ENCODE measurements at places on chromosomes 2 and 18. TPM values are rescaled to one million over a fixed set of nuclear protein-coding genes. Genes with fewer than 3 reads are reported as not detected.

Gene TMEM163
- 0.36 TPM for total RNA-seq

Gene ALLC
- not detected for total RNA-seq

Gene TGFBRAP1
- 17.5 TPM for total RNA-seq

Gene GPR45
- total RNA-seq: not detected

GRCh38 chr18:25516747-25517498, 165.0 kb upstream of the ZNF521 start:
- no peak for DNase-seq

DNA sequence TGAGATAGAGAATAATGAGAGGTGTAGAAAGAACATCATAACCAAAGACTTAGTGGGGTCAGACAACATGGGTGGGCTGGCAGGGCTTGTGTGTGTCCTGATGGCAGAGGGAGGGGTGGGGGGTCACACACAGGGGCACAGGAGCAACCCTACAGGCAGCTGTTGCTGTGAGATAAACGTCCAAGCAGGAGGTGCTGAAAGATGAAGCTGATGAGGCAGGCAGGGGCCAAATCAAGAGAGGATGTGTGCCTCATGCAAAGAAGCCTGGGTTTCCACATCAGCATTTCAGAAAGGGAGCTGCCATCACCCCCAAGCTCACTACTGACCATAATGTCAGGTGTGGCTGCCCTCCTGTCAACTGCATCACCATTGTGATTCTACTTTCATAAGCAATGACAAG, 16.0 kb upstream of the SKA1 start:
- DNase-seq: no peak

DNA sequence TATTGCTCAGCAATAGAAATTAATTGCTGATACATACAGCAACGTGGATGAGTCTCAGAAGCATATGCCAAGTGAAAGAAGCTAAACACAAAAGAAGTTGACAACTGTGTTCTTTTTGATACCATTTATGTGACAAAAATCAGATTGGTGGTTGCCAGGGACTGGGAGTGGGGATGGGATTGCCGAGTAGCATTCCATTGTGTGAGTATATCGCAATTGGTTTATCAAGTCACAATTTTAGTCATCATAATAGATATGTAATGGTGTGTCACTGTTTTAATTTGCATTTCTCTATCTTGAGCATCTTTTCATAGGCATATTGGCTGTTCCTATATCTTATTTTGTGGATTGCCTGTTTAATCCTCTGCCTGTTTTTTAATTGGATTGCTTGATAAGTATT, 20.9 kb downstream of the STRADB start:
- DNase-seq: no peak

DNA sequence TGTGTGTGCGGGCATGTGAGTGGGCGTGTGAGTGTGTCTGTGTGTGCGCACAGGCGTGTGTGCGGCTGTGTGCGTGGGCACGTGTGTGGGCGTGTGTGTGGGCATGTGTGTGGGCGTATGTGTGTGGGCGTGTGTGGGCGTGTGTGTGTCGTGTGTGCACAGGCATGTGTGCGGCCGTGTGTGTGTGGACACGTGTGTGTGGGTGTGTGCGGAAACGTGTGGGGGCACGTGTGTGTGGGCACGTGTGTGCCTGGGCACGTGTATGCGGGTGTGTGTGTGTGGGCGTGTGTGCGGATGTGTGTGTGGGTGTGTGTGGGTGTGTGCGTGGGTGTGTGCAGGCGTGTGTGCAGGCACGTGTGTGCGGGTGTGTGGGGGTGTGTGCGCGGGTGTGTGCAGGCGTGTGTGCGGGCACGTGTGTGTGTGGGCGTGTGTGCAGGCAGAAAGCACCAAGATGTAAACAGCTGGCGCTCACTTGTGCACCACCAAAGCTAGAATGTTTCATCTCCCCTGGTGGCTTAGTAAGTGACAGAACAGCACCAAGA, 31.2 kb upstream of the ALKAL2 start:
- DNase-seq: no peak

DNA sequence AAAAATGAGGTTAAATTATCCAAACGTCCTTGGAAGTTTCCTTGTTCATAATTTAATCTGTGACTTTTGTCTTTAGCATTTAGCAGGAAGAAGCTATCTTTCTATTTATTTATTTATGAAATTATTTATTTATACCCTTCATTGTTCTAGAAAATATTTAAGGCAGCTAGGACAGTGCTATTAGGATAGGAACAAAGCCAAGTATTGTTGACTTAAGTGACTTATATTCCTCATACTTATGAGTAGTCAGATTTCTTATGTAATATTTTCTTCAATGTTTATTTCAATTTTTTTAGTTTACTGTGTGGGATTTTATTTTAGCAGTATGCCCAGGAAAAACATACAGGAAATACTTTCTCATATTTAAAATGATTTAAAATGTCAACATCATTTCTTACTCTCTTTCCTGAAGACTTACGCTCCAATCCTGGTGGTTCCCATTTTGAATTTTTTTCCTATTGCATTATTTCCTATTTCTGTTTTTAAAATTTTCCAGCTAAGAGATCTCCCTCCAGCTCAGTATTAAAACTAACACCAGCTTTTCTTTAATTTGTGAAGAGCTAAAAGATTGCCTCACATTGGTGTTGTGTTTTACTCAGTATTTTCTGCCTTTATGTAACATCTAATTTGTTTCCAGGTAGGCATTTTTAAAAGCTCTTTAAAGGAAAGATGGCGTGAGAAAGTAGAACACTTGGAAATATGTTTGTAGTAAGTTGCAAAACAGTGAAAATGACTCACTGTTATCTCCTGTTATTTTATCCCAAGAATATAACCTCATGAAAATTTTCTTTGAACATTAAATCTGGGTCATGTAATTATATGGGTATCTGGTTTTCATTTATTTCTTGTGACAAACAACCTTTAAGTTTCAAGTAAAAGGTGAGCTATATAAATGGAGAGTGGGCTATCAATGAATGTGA, 32.2 kb downstream of the MAPRE2 start:
- DNase-seq: no peak

GRCh38 chr2:27081984-27082772, 3.8 kb downstream of the EMILIN1 start:
- no peak for DNase-seq

DNA sequence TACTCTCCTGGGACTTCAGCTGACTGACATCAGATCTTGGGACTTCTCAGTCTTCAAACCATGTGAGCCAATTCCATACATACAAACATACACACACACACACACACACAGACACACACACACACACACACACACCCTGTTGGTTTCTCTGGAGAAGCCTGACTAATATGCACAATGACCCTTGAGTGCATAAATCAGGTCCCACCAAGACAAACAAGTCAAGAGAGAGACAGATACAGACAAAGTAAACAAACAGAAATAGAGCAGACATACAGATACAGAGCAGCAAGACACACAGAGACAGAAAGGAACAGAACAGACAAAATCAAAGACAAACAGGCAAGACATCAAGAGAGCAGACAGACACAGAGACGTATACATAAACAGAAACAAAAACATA, 43.8 kb upstream of the DDX18 start:
- DNase-seq: no peak

- no peak for DNase-seq
These were observed 29.7 kb downstream of the XDH start for GRCh38 chr2:31384771-31385276.

DNA sequence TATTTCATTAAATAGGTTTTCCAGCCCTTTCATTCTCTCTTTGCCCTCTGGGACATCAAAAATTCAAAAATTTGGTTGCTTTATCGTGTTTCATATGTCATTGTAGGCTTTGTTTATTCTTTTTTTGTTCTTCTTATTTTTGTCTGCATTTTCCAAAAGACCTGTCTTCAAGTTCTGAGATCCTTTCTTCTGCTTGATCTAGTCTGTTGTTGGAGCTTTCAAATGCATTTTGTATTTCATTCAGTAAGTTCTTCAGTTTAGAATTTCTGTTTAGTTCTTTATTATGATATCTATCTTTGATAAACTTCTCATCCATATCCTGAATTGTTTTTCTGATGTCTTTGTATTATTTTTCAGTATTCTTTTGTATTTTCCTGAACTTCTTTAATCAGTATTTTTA, 123.6 kb downstream of the XRCC5 start:
- no peak for DNase-seq

DNA sequence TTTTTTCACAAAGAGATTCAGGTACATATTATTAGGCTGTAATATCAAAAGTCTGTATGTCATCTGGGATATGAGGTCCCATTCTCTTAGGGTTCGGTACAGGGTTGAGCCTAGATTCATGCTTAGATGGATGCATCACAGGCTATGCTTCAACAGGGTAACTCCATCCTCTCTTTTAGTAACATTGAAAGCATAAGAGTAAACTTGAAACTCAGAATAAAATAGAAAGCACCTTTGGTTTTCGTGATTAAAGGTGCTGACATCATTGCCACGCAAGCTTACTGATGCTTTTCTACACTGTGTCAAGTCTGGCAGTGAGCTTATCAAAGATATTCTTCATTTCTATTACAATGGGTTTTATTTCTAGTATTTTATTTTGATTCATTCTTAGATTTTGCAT, 419.1 kb upstream of the DSEL start:
- no peak for DNase-seq

- DNase-seq: no peak
These were observed 132.8 kb upstream of the ACVR2A start for GRCh38 chr2:147712051-147712450.

- DNase-seq: no peak
These were observed 182.8 kb downstream of the MGAT5 start for GRCh38 chr2:134436706-134437105.

GRCh38 chr18:56984731-56985130, 162.2 kb upstream of the BOD1L2 start:
- no peak for DNase-seq

DNA sequence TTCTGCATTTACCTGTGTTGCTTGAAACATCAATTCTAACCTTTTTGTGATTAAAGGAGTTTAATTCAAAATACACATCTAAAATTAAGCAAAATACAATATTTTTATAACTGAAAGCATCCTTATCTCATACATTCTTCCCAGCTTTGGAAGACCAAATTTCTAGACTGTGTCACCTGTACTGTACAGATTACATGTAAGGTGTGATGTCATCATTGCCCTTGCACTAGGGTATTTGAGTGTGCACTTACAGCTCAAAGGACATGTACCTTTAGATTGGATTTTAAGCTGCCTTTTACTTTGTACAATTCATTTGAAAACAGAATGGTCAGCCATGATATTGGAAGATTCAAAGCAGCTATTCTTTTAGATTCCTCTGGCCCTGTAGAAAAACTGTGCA, 932.8 kb upstream of the POU3F3 start:
- DNase-seq: no peak

DNA sequence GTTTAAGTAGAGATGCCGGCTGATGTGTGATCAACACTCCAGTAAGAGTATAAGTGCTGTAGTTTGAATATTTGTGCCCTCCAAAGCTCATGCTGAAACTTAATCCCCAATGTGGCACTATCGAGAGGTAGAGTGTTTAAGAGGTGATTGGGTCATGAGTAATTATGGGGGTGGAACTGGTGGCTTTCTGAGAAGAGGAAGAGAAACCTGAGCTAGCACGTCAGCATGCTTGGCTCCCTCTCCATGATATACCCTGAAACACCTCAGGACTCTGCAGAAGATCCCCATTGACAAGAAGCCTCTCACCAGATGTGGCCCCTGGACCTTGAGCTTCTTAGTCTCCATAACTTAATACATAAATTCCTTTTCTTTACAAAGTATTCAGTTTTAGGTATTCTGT, 584.8 kb downstream of the TSN start:
- DNase-seq: no peak

DNA sequence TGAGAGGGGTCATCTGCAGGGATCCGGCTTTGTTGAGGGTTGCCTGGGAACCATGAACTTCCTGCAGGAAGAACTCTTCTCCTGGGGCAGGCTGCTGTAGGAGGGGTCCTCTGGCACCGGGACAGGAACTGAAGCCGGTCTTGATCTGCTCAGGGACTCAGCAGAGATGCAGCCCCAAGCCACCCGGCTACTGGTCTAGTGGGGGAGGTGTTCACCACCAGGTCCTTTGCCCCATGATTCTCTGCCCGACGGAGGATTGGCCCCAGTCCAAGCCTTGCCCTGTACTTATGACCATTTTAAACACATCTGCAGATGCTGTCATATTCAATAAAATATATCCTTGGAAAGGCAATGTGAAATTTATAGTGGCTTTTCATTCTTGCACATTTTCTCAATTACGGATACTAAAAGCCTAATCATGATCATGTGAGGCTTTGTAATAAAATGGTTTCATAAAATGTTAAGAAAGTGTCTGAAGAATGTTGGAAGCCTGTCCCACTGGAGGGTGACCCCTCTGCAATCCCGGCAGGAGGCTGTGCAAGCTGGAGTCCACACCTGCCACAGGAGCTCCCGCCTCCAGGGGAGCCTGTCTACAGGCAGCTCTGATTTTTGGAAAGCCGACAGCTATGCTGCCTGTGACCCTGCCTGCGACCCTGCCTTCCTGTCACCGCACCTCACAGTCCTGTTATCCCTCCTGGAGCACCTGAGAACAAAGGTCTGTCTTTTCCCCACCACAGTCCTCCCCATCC, 98.8 kb upstream of the TAF1B start:
- DNase-seq: no peak

- no peak for DNase-seq
These were observed 88.5 kb upstream of the GLS start for GRCh38 chr2:190791976-190792575.

GRCh38 chr2:12064153-12064552, 317.7 kb downstream of the LPIN1 start:
- DNase-seq: no peak

DNA sequence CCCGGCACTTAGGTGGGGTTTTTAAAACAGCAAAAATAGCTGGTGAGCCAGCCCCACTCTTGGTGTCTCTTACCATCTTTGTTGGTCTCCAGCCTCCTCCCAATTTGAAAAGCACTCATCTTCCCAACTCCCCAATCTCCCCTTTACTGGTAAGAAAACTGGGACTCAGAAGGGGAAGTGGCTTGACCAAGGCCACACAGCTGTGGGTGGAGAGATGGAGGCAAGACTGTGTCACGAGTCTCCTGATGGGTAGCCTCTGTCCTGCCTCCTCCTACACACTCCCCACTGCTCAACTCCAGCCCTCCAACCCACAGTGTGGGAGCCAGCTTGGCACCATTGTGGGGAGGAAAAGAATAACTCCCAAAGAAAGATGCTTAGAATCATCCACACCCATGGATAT, 140.4 kb downstream of the SMAD2 start:
- no peak for DNase-seq

DNA sequence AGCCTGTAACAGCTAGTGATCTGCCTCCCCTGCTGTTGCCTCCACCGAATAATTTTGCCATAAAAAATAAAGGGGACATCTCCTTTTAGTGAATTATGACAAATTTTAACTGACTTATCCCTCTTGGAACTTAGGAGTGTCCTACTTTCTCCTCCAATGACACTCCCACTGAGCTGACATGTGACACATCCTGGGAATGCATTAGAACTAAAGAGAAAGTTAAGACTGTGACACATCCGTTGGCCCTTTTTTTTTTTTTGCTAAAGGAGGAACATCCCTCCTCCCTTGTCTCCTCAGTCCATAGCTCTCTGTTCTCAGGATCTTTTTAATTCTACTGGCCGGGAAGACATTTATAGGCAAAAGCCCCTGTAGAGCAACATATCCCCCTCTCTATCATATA, 268.2 kb downstream of the NRXN1 start:
- no peak for DNase-seq

- no peak for DNase-seq
These were observed 47.0 kb downstream of the NPPC start for GRCh38 chr2:231879216-231879615.

GRCh38 chr2:197284956-197285355, 25.6 kb downstream of the ANKRD44 start:
- DNase-seq: no peak

Measured in aorta (tissue), 5 donors.